MG63 (cell line): ENCODE measurements at places on chromosomes 4 and X.

DNA sequence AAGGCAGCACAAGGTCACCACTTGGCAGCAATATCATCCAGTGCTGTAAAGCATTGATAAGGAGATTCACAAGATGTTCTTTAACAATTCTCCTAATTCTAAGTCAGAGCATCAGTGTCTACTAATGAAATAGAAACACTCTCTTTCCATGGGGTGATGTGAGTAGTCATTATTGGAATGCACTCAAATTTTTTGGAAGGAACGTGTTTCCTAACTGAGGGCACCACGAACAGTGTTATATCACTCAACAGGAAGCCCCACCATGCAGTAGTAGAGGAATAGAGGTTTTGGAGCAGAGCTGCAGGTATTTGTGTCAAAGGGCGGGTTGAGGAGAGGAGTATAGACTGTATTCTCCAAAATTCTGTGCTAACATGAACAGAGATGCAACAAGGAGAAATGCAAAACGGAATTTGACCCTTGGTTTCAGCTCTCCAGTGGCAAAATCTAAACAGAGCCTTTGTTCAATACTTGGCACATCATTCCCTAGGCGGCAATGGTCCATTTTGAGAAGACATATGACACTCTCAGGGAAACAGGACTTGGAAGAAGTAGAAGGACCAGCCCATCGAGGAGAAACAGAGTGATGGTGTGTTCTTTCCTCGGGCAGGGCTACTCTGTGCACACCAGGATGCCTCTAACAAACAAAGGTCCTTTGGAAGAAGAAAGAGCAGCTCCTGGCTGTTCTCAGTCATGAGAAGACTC lies 98.9 kb downstream of the CPEB2 start:
- DNase-seq = no peak

DNA sequence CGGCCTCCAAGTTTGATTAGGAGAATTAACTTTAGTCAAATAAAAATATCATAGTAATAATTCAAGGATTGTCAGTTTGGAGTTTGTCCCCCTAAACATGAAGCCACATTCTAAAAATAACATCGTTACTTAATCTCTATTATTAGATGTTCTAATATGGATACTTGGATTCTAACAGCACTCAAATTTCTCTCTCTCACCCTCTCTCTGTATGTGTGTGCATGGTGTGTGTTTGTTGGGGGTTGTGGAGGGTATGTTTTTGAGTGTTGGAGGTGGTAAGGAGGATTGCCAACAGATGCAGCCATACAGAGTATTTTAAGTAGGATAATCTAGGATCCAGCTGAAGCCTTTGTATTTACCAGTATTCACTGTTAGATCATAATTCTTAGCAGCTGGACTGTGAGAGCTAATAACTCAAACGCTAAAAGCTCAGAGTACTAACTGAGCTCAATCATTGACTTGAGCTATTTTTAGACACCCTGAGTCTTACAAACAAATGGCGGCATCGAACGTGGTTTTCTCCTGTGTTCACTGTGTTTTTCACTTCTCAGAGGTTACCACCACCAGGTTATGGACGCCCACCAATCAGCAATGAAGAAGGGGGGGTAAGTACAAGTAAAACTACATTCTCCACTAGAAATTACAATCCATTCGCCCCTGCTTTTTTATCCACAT lies 8.8 kb downstream of the ENAM start:
- DNase-seq = no peak

- no peak for DNase-seq
Observed at GRCh38 chrX:66833426-66833825, 194.5 kb upstream of the EDA2R start.

- DNase-seq = no peak
Observed at GRCh38 chrX:32195611-32196010, 1015.7 kb downstream of the DMD start.

DNA sequence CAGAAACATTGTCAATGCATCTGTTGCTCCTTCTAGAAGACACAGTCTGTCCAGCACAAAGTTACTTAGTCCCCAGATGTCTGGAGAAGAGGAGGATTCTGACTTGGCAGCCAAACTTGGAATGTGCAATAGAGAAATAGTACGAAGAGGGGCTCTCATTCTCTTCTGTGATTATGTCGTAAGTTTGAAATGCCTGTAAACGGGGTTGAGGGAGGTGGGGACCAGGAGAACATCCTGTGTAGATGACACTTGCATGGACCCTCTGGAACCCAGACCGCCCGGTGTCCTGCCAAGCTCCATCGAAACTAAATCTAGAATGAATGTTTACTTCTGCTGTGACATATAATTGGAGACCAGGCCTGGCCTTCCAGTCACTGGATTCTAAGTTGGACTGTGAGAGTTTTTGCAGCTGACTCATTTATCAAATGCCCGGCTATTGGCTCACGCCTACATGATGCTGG lies 45.0 kb upstream of the MSANTD1 start:
- DNase-seq = no peak

GRCh38 chr4:108529984-108530905 lies 90.1 kb upstream of the RPL34 start:
- DNase-seq = no peak

DNA sequence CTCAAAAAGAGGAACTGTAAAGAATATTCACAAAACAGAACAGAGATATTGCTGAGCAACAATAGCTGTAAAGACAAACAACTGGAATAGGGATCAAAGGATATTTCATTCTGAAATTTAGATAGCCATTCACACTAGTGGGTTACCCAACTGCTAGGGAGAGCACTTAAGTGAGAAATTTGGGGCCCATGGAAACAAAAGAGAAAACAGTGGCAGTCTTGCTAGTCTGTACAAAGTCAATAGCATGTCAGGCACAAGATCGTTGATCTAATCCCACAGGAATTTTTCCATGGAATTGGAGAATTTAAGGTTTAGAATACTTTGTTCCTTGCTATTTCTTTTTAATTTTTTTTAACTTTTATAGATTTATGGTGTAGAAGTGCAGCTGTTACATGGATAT lies 467.0 kb downstream of the PCDH18 start:
- no peak for DNase-seq

GRCh38 chr4:2402941-2403340 lies 15.5 kb downstream of the ZFYVE28 start:
- no peak for DNase-seq

DNA sequence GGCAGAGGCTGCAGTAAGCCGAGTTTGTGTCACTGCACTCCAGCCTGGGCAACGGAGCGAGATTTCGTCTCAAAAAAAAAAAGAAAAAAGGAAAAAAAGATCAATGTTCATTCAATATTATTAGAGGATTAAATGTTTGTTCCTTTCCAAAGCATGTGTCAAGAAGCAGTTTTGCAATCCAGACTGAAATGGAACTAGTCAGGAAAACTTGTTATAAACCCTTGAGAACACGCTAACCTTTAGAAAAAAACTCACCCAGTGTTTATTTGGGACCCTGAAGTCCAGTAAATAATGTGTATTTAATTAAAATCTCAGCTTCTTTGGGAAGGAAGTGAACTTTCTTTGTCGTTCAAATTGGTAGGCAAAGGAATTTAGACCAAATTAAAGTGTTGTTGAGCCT lies 16.4 kb upstream of the PRSS12 start:
- no peak for DNase-seq

DNA sequence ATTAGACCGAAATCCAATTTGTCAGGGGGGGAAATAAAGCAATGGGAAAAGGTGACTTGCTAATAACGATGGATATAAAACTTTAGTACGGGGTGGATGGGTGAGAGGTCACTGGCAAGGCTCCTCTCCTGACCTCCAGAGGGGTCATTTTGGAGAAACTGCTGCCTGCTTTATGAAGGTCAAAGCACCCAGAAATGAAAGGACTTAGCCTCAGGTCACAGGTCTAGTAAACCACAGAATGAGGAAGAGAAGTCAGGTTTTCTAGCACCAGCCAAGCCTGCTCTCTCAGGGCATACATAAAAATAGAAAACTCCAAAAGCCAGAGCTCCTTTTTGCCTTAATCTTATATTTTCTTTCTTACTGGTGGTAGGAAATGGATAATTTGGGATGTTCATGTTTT lies 134.2 kb downstream of the SHROOM3 start:
- no peak for DNase-seq

DNA sequence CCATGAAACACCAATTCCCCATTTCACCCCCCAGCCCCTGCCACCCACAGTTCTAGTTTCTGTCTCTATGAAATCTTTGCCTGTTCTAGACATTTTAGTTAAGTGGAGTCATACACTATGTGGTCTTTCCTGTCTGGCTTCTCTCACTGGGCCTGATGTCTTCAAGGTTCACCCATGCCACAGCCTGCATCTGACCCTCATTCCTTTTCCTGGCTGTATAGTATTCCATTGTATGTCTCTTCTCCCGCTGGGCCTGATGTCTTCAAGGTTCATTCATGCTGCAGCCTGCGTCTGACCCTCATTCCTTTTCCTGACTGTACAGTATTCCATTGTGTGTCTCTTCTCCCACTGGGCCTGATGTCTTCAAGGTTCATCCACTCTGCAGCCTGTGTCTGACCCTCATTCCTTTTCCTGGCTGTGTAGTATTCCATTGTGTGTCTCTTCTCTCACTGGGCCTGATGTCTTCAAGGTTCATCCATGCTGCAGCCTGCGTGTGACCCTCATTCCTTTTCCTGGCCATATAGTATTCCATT lies 191.7 kb downstream of the CRLF2 start:
- no peak for DNase-seq

GRCh38 chrX:41666251-41666650 lies 22.5 kb upstream of the GPR34 start:
- no peak for DNase-seq

DNA sequence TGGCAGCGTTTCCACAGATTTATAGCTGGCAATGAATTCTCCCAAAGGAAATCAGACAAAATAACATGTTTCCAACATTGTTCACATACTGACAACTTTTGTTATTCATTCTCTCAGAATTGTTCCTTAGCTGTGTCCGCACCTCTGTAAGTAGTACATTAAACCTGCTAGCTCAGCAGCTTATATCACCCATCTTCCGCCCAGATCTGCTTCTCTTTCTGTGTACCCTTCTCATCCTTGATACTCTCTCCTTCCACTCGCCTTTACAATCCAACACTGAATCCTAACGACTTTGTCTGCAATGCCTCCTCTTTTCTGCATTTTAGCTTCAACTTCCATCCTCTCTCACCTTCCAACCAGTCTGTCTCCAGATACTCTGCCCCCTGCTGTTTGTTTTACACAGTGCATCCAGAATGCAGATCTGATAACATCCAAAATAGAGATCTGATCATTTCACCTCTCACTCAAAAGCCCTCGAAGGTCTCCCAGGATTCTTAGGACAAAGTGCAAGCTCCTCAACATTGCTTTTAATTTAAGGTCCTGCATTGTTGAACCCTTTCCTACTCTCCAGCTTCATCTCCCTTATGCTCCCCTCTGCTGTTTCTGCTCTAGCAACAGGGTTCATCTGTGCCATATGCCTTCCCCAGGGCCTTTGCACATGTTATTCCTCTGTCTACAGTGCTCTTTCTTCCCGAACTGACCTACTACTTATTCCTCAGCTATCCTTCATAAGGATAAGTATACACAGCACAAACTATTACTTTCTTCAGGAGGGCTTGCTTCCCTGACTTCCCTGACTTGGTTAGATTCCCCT lies 67.3 kb upstream of the VBP1 start:
- DNase-seq = no peak
